SJCRH30 (cell line): ENCODE measurements at places on chromosomes 1 and 21. TPM values are rescaled to one million over a fixed set of nuclear protein-coding genes. Genes with fewer than 3 reads are reported as not detected.
A peak's percentile ranks its signal among the peaks of the same experiment; 100 is the strongest.

GRCh38 chr1:43861988-43862735 lies 71.4 kb upstream of the ARTN start:
- DNase-seq = peak; percentile 22

GRCh38 chr1:40646315-40646714 lies 19.2 kb downstream of the RIMS3 start:
- no peak for DNase-seq

GRCh38 chr1:104768466-104768865 lies 1018.8 kb downstream of the AMY1C start:
- no peak for DNase-seq

Gene DMRTA2
- total RNA-seq = 39.1 and 40.1 TPM in 2 replicates

DNA sequence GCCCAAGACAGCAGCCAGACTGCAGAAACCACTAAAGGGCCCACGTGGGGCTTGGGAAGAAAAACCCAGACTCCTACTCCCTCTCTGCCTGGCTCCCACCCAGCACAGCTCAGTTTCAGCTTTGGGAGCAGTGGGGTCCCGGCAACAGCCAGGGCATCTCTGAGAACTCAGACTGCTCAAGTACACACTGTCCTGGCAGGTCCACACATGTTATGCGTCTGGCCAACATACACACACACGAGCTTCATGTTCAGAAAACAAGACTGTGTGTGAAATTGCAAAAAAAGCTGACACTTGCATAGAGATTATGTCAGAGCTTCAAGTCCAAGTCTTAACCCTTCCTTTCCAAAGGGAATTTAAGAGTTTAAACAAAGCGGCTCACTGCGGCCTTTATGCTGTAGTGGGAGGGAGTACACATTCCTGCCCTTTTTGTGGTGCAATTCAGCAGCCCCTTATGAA lies 136.6 kb upstream of the CD34 start:
- no peak for DNase-seq

DNA sequence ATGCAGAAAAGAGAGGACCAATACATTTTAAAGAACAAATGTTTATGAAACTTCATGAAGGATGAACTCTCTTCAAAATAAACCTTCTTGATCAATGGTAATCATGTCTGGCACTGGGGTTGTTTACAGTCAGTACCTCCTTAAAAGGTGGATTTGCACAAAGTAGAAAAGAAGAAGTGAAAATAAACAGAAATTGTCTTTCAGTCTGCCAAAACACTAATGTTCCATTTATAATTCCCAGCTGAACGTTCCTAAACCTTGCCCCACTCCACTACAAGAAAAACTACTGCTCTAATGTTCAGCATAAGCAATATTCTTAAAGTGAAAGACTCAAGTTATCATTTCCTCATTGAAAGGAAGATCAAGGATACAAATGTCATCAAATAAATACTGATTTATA lies 86.2 kb downstream of the EIF4G3 start:
- no peak for DNase-seq

- no peak for DNase-seq
These were observed 9.7 kb downstream of the TNR start for GRCh38 chr1:175733722-175734121.
